ENCODE measurements at places on chromosomes 11 and 22.

GRCh38 chr11:62545437-62546243 lies 966 bp downstream of the AHNAK start:
- H3K4me1 ChIP-seq: peaks cover 46% of the 10 kb centered on the region
- peak overlapping the region; percentile 67 for H3K4me3 ChIP-seq
- no peaks in the 10 kb centered on the region for H3K36me3 ChIP-seq
- peak; percentile 98 for DNase-seq
- H3K27ac ChIP-seq: peak overlapping the region; percentile 96
- H3K27me3 ChIP-seq: no peaks in the 10 kb centered on the region

GRCh38 chr11:121967131-121967704 lies 148.8 kb downstream of the BLID start:
- H3K36me3 ChIP-seq: no peaks in the 10 kb centered on the region
- H3K4me1 ChIP-seq: no peaks in the 10 kb centered on the region
- H3K27me3 ChIP-seq: no peaks in the 10 kb centered on the region
- H3K4me3 ChIP-seq: no peak overlapping the region
- no peak overlapping the region for H3K27ac ChIP-seq
- DNase-seq: no peak

GRCh38 chr11:70252844-70253243 lies 17.6 kb upstream of the PPFIA1 start:
- H3K4me3 ChIP-seq: no peak overlapping the region
- no peaks in the 10 kb centered on the region for H3K36me3 ChIP-seq
- H3K27me3 ChIP-seq: no peaks in the 10 kb centered on the region
- H3K4me1 ChIP-seq: no peaks in the 10 kb centered on the region

GRCh38 chr11:119780222-119780953 lies 51.4 kb upstream of the NECTIN1 start:
- H3K4me1 ChIP-seq: no peaks in the 10 kb centered on the region
- H3K36me3 ChIP-seq: no peaks in the 10 kb centered on the region
- no peak overlapping the region for H3K4me3 ChIP-seq
- no peak overlapping the region for H3K27ac ChIP-seq
- no peaks in the 10 kb centered on the region for H3K27me3 ChIP-seq
- no peak for DNase-seq

DNA sequence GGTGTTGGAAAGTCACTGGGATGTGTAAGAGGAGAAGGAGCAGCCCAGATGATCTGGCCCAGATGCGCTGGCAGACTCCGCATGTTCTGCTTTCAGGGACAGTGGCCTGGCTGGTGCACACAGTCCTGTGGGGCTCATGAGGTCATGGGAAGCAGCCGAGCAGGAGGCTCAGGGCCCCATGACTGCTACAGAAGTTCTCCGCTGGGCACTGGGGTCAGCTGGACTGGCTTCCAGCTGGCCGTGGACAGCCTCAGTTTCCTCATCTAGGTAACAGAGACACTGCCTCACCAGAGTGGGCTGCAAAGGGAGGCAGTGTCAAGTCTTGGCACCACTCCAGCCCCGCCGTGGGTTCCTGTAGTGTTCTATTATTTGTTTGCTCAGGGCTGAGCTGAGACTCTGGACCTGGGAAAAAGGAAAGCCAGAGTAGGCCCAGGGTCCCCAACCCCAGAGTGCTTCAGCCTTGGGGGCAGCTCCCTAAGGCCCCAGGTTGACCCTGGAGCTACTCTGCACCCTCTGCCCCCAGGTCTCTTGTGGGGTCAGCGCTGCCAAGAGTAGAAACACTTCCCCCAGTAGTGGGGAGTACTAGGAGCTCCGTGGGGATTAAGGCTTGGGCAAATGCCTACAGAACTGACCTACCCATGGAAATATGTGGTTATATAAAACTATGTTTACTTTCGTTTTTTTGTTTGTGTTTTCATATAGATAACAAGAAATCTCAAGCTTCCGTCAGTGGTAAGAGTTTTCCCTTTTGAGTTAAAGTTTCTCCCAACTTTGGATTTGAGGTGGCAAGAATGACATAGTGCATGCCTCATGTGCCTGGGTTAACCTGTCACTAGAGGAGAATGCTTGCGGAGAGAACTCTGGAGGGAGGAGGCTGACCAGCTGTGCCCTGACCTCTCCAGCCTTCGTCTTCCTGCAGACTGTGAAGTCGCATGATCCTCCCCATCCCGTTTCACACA lies 45.3 kb downstream of the MED15 start:
- peaks cover 7% of the 10 kb centered on the region for H3K36me3 ChIP-seq
- H3K27me3 ChIP-seq: no peaks in the 10 kb centered on the region
- peaks cover 13% of the 10 kb centered on the region for H3K4me1 ChIP-seq
- peak overlapping the region; percentile 78 for H3K27ac ChIP-seq

DNA sequence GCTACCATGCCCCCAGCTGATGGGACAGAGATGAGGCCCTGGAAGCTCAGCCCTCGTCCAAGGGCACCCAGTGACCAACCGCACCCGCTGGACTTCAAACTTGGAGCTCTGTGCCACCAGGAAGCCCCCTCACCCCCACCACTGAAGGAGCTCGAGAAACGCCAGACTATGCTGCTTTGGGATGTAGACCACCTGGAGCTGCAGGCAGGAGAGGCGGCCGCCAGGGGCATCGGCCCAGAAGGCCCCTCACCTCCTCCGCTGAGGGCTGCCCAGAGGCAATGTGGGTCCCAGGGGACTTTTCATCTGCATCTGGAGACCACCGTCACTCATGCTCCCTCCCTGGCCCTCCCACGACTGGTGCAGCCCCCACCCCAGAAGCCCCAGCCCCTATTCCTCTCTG lies 28.3 kb downstream of the CDKN1C start:
- H3K27me3 ChIP-seq: peaks cover 9% of the 10 kb centered on the region
- H3K36me3 ChIP-seq: no peaks in the 10 kb centered on the region
- H3K4me3 ChIP-seq: no peak overlapping the region
- no peak for DNase-seq
- no peak overlapping the region for H3K27ac ChIP-seq

- no peak for DNase-seq
- no peaks in the 10 kb centered on the region for H3K27me3 ChIP-seq
- no peaks in the 10 kb centered on the region for H3K4me1 ChIP-seq
- H3K36me3 ChIP-seq: no peaks in the 10 kb centered on the region
- peak overlapping the region; percentile 11 for H3K27ac ChIP-seq
- H3K4me3 ChIP-seq: no peak overlapping the region
These were observed 70.2 kb upstream of the EED start for GRCh38 chr11:86174101-86175046.

DNA sequence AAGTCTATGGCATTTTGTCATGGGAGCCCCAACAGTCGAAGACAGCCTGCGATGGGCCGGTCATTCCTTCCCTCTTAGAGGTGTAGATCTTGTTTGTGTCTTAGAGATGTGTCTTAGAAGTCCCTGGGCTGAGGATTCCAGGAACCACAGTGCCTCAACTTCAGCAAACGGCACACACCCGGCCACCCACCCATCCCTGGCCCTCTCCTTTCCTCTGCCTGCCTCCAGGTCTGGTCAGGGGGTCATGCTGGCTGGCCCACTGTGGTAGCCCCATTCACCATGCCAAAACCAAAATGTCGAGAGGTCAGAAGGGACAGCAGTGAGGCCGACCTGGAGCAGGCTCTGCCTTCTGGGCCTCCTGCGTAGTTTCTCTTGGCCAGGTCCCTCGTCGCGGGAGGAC lies 857.9 kb downstream of the TBC1D22A start:
- no peaks in the 10 kb centered on the region for H3K36me3 ChIP-seq
- H3K27ac ChIP-seq: no peak overlapping the region
- H3K27me3 ChIP-seq: no peaks in the 10 kb centered on the region
- no peaks in the 10 kb centered on the region for H3K4me1 ChIP-seq

- DNase-seq: peak; percentile 18
- H3K36me3 ChIP-seq: no peaks in the 10 kb centered on the region
- no peak overlapping the region for H3K4me3 ChIP-seq
- H3K27me3 ChIP-seq: no peaks in the 10 kb centered on the region
- no peaks in the 10 kb centered on the region for H3K4me1 ChIP-seq
- no peak overlapping the region for H3K27ac ChIP-seq
These were observed 316.9 kb downstream of the JRKL start for GRCh38 chr11:96706761-96707160.

- no peaks in the 10 kb centered on the region for H3K36me3 ChIP-seq
- no peaks in the 10 kb centered on the region for H3K27me3 ChIP-seq
- no peak overlapping the region for H3K4me3 ChIP-seq
- DNase-seq: no peak
- no peaks in the 10 kb centered on the region for H3K4me1 ChIP-seq
- H3K27ac ChIP-seq: no peak overlapping the region
These were observed 3.4 kb upstream of the MPZL2 start for GRCh38 chr11:118267486-118267885.

DNA sequence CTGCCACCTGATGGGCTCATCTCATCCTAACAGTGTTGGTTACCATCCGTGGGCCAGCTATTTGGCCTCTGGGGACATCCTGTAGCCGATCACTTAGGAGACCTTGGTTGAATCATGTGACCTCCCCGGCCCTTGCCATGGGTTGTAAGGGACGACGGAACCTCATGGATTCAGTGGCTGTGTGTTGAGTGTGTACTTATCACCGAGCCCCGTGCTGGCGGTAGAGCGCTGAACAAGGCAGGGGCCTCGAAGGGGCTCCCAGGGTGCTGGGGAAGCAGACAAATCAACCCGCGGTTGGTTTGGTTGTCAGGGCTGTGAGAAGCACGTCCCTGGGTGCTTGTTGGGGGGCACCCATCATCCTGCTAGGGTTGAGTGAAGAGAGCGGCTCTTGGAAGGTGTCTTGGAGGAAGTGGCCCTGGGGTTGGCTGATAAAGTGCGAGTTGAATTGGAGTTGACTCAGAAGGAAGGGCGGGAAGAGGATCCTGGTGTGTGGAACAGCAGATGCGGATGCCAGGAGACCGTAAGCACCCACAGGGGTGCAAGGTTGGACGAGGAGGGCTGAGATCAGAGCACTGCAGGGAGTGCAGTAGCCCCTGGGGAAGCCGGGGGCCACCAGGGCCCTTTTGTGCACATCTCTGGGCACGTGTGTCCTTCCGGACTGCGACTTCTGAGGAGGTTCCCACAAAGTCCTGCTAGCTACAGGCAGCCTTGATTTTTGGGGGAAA lies 53.6 kb downstream of the MPPED1 start:
- no peaks in the 10 kb centered on the region for H3K4me1 ChIP-seq
- no peak overlapping the region for H3K4me3 ChIP-seq
- no peaks in the 10 kb centered on the region for H3K36me3 ChIP-seq
- H3K27me3 ChIP-seq: no peaks in the 10 kb centered on the region
- DNase-seq: no peak
- H3K27ac ChIP-seq: no peak overlapping the region

DNA sequence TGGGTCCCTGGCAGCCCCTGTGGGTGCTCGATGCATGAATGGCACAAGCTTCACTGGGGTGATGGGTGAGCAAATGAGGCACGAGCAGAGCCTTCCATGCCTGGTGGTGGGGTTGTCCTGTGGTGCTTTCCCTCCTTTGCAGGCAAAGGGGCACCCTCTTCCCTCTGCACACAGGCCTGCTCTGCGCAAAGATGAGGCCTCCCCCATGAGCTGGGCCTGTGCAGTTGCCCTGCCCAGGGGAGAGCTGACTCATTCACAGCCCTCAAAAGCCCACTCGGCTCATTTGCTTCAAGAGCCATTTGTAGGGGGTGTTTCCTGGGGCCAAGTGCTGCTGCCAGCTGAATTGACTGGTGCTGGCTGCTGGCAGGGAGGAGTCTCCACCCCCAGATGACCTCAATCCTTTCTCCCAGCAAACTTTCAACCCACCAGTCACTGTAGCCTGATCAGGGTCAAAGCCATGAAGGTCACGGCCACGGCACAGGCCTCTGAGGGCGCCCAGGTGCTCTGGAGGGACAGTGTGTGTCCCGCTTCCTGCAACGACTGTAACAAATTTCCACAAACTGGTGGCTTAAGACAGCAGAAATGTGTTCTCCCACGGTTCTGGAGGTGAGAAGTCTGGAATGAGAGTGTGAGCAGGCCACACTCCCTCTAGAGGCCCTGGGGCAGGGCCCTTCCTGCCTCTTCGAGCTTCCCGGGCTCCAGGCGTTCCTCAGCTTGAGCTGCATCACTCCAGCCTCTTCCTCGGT lies 48.8 kb upstream of the ANO1 start:
- H3K36me3 ChIP-seq: no peaks in the 10 kb centered on the region
- no peaks in the 10 kb centered on the region for H3K4me1 ChIP-seq
- no peaks in the 10 kb centered on the region for H3K27me3 ChIP-seq
- H3K27ac ChIP-seq: no peak overlapping the region

DNA sequence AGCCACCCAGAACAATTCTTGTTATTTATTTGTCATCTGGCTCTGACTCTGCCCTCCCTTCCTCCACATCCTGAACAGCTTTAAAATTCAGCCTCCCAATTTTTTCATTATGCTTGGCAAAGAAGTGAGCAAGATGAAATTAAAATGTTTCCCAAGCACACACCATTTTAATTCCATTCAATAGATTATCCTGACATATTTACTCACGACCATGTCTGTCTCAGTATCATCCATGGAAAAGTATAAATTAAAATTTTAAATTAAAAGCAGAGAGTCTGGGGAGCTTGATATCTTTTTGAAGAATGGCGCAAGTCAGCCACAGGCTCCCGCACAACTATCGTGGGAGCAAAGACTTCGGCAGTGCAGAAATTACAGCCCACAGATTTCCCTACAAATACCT lies 862.4 kb downstream of the OPCML start:
- H3K27me3 ChIP-seq: no peaks in the 10 kb centered on the region
- no peak overlapping the region for H3K27ac ChIP-seq
- H3K4me1 ChIP-seq: no peaks in the 10 kb centered on the region
- no peaks in the 10 kb centered on the region for H3K36me3 ChIP-seq
- H3K4me3 ChIP-seq: no peak overlapping the region

DNA sequence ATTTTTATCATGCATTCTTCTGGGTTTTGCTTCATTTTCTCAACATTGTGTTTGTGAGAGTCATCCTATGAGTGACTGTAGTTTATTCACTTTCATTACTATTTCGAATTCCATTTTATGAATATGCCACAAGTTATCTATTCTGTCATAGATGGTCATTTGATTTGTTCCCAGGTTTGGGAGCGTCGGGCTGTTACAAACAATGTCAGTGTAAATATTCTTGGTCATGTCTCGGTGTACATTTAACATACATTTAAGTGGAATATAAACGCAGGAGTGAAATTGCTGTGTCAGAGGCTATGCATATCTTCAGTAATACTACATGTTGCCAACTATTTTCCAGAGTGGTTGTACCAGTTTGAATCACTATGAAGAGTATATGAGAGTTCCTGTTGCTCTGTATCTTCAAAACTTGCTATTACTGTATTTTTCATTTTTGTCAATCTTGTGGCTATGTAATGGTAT lies 2.4 kb downstream of the TRIM44 start:
- peaks cover 3% of the 10 kb centered on the region for H3K4me1 ChIP-seq
- no peaks in the 10 kb centered on the region for H3K27me3 ChIP-seq
- no peak for DNase-seq
- no peak overlapping the region for H3K4me3 ChIP-seq
- H3K36me3 ChIP-seq: no peaks in the 10 kb centered on the region

- H3K4me3 ChIP-seq: no peak overlapping the region
- no peaks in the 10 kb centered on the region for H3K36me3 ChIP-seq
- no peaks in the 10 kb centered on the region for H3K27me3 ChIP-seq
- no peaks in the 10 kb centered on the region for H3K4me1 ChIP-seq
- no peak for DNase-seq
These were observed 15.1 kb downstream of the RHOG start for GRCh38 chr11:3825473-3826154.

- H3K27me3 ChIP-seq: no peaks in the 10 kb centered on the region
- no peaks in the 10 kb centered on the region for H3K36me3 ChIP-seq
- DNase-seq: peak; percentile 56
- peaks cover 24% of the 10 kb centered on the region for H3K4me1 ChIP-seq
- H3K4me3 ChIP-seq: peak overlapping the region; percentile 63
These were observed 486 bp downstream of the STIM1 start for GRCh38 chr11:3855808-3856491.

Measured in colonic mucosa (tissue), 4 donors.